ENCODE measurements at places on chromosomes 2 and 18.

GRCh38 chr2:145137211-145137610 is 617.3 kb upstream of the ZEB2 start:
- no peak for DNase-seq

DNA sequence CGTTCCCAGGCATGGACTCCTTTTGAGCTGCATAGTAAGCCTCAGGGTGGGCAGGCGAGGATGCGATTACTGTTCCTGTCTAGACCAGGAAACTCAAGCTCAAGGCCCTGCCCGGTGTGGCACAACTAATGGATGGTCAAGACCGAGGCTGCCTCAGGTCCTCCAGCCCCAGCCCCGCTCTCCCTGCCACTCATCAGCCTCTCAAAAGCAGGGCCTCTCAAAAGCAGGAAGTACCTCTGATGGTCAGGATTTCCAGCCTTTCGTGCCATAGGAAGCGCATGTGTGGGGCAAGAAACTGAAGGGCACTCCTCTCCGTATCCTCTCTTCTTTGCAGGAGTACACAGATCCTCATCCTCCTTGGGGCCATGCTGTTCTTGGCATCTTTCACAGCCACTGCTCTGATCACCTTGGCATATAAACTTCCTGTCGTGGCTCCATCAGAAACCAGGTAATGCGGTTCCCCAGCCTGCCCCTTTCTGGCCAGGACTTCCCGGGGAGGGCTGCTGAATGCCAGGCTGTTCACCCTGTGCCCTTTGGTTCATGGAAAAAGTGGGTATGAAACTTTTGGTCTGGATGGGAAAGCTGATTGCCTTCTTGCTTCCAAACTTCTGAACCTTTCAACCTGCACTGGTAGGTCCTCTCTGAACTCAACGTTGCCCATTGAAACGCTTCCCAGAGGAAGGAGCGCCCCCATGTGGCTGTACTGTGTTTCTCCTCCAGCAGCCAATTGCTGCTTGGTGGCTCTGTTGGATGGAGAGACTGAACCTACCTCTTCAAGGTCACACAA is 82.8 kb upstream of the SEC11C start:
- DNase-seq = no peak

DNA sequence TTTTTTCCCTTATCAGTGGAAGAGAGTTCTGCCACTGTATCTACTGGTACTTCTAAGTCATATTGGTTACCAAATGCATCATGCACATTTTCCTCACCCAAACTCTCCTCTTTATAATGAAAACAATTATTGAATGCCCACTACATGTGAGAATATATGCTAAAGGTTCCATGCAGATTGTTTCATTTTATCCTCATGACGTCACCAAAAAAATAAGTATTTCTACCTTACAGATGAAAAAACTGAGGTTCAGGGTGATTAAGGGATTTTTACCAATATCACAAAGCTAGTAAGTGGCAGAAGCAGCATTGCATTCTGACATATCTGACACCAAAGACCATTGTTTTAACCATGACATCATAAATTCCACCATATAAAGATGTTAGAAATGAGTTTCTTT is 51.9 kb upstream of the ZEB2 start:
- DNase-seq = no peak

- DNase-seq = no peak
Measured at GRCh38 chr18:74795751-74796150, 198.1 kb downstream of the ZNF407 start.

Measured in retinal pigment epithelial cell (primary cell).